HT-29 (cell line): ENCODE measurements at places on chromosomes 5 and 9. TPM values are rescaled to one million over a fixed set of nuclear protein-coding genes. Genes with fewer than 3 reads are reported as not detected.
A peak's percentile ranks its signal among the peaks of the same experiment; 100 is the strongest.

- peak; percentile 3 for DNase-seq
These were observed 367.9 kb downstream of the DIRAS2 start for GRCh38 chr9:90274725-90275124.

DNA sequence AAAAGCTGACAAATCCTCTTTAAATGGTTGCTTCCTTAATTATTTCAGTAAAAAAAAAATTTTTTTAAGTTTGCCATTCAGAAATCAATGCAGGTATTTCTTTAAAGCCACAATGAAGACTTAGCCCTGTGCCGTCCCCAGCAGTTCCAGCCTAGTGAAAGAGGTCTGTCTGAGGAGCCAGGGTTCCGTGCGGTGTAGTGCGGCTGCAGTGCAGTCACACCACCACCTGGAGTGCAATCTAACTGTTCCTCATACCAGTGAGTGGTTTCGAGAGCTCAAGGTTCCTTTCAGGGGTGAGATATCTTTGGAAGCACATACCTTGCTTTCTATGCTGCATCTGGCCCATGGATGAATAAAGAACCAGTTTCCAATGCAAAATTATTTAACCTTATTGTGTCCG, 87.5 kb downstream of the FANCC start:
- DNase-seq = no peak

The ADAMTSL2 gene
- total RNA-seq = 0.16 and 0.25 TPM in 2 replicates

DNA sequence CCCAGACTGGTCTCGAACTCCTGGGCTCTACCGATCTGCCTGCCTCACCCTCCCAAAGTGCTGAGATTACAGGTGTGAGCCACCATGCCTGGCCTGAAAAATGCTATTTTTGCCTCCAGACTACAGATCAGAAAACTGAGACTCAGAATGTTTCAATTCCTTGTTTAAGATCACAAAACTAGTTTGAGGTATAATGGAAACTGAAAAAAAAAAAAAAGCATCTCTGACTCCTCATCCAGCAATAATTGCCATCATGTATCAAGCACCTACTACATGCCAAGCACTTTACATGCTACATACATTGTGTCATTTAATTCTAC, 35.6 kb downstream of the PLAC8L1 start:
- no peak for DNase-seq

The FREM1 gene
- total RNA-seq = under 0.01 TPM in 1 of 2 replicates, not detected in the other

The LCN6 gene
- not detected in 2 replicates for total RNA-seq

The NRG2 gene
- not detected in 2 replicates for total RNA-seq

GRCh38 chr9:96078897-96079490, 203.5 kb downstream of the ERCC6L2 start:
- DNase-seq = peak; percentile 4
